CD4-positive, alpha-beta T cell treated with Interleukin-21 for 1 hour (primary cell): ENCODE measurements at places on chromosomes 6 and 20.

DNA sequence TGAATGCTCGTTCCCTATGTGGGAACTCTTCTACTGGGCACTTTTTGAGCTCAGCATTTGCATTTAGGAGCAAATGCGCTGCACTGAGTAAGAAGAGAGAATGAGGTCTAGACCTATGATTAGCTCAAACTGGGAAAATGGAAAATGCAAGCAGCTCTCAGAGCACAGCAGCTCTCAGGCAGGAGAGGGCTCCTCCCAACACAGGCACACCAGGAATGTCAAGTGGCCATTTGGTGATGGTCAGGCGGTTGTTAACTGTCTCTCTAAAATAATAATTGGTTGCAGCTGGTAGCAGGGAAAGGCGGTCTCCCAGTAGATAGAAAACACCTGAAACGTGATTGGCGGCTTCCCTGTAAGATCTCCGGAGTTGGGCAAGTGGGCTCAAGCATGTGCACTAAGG, 162.0 kb upstream of the ECI2 start:
- no peak for DNase-seq

DNA sequence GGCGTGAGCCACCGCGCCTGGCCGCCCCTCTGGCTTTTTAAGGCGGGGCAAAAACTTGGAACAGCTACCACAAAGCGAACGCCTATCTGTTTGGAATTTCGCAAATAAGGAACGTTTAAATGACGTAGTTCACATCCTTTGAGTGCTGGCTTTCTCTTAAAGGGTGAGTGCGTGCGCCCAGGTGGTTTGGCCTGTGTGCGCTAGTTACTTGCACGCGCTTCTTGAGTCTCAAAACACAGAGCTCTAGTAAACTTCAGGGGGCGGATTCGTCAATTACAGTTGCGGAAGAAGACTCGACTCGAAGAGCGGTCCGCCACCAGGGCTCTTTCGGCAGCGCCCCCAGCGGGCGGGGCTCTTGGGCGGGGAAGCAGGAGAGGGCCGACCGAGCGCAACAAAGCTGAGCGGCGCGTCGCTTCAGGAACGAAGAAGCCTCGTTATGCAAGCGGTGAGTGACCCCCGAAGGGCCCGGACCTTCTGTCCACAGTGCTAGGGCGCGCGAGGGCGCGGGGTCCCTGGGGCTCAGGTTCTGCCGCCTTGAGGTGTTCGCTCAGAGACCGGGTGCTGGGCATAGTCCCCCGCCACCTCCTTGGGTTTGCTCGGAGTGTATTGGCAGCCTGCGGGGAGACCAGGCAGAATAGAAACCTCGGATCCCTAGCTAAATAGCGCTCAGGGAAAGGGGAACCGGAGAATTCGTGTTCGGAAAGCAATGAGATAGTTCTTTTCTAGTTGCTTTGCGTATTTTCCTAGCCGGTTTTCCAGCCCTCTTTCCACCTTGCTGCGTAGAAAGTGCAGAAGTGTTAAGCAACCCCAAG, at the start of gene SYCP2L:
SYCP2L (plus strand) TSS at position 362 of the 812 bp plus-strand sequence; CDS start at position 437, 75 bp downstream.
- no peak for DNase-seq

DNA sequence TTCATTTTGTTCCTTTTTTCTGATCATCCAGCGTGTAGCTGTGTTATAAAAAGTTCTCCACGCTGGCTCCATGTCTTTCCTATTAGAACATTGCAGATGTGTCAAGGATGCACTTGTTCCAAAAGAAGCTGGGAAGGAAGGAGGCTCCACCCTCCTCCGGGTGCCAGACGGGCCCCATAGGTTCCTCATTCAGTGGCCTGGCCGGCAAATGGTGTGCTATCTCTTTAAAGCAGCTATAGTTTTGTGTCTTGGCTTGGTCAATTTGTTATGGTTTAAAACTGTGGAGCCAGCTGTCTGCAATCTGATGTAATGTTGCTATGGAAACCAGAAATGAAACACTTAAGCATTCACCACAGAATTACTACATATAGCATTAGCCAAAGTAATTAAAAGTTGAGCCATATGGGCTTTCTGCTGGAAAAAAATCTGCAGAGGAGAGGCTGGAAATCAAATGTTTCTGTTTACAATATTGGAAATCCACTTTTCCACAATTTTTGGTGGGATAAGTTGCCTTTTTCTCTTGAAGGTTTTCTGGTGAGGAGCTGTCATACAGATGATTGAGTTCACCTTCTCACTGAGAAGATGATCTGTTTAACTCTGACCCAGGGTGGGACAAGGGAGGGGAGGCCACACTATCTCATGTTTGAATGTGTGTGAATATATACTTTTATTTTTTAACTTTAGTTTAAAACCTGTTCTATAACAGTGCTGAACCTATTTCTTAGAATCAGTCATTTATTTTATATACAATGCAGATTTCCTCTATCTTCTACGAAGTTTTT, 167.4 kb downstream of the SASH1 start:
- peak; percentile 12 for DNase-seq

DNA sequence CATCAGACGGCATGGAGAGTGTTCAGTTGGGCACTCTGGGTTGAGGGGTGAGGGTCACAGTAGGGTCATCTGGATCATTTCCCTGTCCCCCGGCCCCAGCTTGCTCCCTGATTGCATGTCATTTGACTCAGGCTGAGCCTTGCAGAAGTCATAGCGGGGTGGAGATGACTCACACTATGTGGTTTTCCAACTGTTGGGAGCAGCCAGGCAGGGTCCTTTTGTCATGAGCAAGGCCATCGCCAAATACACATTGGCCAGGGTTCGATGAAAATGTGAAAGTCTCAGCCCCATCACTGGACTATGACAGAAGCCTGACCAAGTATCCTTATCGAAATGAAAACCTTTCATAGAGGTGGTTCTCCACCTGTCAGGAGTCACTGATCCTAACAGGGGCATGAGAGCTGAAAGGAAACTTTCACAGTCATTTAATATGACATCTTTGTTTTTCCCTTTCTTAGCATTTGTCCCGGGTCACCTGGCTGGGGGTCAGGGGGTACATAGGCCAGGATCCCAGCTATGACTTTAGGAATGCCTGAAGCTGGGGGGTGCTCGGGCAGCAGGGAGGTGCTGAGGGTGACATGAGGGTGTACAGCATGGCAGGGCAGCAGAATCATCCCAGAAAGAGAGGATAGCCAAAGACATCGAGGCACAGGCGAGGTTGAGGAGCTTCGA, 70.2 kb upstream of the CD93 start:
- peak; percentile 6 for DNase-seq
